ENCODE measurements at places on chromosomes 5 and 9.
A peak's percentile ranks its signal among the peaks of the same experiment; 100 is the strongest.

DNA sequence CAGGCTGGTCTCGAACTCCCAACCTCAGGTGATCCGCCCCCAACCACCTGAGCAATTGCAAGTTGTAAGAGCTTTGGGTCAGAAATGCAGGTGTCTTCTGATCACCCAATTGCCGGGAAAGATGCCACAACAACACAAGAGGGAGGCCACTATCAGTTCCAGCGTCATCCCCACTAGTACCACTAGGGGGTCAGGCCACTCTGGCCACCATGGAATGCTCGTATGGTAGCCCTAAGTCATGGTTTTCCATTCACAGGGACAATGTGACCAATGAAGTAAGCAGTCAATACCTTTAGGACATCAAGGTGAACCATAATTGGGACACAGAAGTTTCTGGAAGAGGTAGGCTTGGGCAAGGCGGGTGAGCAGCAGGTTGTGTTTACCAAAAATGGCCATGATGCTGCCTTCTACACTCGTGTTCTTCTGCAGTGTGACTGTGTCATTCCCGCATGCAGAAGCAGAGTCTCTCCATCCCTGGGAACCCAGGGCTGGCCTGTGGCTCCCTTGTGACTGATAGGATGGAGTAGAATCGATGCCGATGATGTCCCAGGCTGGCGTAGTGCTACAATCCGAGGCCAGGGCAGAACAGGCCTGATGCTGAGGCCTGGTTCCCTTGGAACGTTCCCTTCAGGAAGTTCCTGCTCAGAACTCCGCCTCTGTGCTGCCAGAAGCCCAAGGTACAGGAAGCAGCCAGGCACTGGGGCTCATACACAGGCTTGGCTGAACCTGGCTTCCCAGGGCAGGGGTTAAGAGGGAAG, 42.2 kb upstream of the ANKRD33B start:
- DNase-seq, result no peak

DNA sequence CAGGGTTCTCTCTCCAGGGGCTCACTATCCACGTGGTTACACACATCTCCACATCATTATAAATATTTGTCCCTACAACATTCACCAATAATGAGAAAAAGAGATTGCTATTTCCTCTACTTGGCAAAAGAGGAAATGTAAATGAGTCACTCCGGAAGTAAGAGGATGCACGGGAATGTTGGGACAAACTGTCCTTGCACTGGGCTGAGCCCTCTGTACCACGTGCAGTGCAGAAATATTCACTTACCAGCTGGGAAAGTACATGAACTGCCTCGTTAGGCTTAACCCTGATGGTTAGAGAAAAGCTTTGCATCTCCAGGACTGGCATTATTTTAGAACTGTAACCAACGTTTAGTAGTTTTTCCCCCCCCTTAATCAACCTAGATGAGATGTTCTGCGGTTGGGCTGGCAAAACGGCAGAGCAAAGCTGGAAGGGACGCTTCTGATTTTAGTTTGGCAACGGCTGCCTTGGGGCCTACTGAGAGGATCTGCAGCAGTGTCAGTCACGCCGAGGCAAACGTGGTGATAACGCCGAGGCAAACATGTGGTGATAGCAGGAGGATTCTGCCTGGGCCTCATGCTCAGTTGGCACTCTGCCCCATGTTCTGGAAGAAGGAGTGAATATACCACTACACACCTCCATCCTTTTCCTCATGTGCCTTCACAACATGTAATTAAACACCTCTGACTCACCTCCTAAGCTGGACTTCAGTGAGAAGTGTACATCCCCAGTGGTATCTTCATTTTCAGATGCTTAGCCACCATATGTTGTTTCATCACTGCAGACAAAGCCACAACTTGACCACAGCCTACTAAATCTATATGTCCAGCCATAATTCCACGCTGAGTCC, 661.4 kb upstream of the KLF4 start:
- DNase-seq, result no peak

DNA sequence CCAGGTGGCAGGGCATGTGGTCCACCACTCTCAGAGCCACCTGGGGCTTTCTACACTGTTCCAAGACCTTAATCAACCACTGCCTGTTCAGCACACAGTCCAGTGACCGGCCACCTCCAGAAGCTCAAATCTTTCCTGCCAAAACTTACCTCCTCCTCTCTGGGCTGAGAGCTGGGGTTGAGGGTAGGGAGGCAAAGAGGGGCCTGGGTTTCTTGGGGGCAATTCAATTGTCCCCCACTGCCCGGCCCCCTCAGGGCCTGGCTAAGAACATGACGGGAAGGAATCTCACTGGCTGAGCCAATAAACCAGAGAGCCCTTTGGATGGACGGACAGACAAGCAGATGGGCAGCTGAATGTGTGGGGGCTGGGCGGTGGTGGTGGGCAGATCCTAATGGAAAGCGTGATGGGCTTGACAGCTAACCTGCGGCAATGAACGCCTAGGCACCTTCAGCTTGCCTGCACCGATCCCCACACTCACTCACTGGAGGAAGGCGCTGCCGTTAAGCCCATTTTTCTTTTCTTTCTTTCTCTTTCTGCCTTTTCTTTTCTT, 5.4 kb downstream of the NR5A1 start:
- DNase-seq, result no peak

DNA sequence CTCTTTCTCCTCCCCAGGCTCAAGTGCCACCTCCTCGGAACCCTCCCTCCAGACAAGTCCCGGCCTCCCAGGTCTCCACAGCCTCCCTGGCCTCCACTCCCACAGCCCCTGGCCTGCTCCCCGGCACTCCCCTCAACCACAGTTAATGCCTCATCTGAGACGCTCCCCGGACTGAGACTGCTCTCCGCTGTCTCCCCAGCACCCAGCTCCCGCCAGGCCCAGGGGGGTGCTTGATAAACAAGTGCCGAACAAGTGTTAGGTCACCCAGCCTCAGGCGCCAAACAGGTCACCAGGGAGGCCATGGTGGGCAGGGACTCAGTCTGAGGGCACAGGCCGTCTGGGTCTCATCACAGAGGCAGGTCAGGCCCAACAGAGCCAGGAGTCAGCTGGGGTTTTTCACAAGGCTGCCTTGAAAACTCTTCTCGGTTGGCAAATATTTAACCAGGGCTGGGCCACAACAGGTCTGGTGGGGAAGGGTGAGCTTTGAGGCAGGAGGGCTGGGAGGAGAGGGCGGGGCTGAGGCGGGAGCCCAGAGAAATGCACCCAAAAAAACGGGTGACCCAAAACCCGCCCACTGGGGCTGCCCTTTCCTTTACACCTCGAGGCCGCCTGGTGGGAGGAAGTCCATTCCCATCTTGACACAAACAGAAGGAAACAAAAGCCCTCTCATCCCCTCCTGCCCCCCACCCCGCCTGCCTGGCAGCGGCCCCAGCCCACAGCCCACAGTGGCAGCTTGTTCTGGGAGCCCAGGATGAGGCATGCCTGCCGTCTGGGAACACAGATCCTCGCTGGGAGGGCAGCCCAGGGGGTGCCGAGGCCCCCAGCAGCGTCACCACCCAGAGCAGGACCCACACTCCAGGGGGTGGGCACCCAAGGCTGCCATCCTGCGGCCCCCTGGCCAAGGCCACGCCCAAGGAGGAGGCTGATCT, 66.6 kb upstream of the STXBP1 start:
- DNase-seq, result peak; percentile 96

DNA sequence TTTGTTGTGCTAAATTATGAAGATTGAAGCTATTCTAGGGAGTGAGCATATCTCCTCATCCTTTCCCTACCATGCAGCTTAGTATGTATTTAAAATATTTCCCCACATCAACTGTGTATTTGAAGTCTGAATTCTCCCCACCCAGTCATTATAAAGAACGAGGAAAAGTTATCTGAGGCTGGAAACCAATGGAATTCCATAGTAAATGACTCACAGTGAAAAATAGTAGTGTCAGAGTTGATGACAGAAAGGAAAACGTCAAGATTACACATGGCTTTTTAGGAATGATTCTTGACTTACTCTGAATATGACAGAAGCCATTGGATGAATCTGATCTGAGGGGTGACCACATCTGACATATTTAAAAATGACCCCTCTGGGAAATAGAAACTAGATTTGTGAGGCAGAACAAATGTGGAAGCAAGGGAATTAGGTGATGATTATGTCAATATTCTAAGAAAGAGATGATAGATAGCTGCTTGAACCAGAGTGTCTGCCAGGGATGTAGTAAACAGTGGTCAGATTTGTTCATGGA, 1768.9 kb upstream of the CDH9 start:
- no peak for DNase-seq

DNA sequence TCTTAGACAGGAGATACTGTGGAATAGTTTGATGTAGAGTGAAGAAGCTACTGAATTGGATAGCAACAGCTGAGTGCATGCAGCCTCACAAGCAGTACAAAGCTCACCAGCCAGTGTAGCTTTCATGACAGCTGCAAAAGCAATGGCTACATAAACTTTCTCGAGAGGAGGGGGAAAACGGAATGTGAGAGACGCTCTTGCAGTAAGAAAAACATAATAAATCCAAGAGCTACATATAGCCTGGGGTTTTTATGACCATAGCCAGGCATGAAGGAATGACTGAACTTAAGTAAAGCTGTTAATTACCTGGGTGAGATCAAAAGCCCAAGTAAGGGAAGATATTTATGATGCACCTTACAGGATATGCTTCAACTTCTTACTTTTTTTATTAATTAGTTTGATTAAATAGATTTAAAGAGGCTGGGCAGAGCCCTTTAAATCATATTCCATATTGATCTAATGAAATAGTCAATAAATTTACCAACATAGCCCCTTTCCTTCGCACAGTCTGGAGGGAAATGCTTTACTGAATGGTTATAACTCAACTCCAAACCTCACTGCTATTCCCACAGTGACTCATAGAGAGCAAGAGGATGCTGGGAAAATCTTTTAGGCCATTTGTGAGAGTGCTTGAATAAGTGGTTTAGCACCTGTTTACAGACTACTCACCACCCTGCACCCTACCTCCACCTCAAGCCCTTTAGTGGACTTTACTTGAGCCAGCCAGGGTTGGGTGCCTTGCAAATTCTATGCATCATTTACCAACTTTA, 407.2 kb upstream of the CLINT1 start:
- no peak for DNase-seq

GRCh38 chr9:69190086-69190862, 16.2 kb downstream of the TJP2 start:
- DNase-seq, result no peak

- DNase-seq, result no peak
These were observed 2001.9 kb upstream of the C9orf72 start for GRCh38 chr9:29575219-29575618.

- DNase-seq, result no peak
These were observed 36.7 kb downstream of the PTPDC1 start for GRCh38 chr9:94120854-94121376.

- no peak for DNase-seq
These were observed 14.1 kb downstream of the COL15A1 start for GRCh38 chr9:98957826-98958225.

DNA sequence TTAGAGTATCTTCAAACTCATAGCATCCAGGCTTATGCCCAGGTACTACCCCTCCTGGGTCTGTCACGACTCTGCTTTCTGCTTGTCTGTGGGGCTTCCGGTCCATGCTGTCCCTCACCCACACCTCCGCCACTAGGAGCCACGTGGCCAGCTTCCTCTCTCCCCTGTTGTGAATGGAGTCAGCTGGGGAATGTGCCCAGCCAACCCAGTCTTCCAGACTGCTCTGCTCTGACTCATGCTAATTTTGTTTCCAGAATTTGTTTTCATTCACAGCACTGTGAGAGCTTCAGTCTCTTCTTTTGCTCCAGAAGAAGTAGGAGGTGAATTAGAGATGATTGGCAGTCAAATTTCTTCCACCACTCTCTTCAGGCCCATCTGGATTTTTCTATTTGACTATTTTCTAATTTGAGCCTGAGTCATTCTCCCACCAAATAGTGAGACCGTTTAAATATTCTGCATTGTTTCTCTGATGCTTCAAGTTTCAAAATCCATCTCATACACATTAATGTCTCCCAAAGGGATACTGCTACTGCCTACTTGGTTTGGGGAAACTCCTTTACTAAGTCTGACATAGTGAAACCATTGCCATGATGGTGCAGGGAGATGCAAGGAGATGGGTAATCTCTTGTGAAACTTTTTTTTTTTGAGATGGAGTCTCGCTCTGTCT, 424.1 kb upstream of the KIF2A start:
- no peak for DNase-seq

Measured in HuH-7.5 (cell line).